Dermis blood vessel endothelial cell (primary cell): ENCODE measurements at places on chromosomes 16 and 17. TPM values are rescaled to one million over a fixed set of nuclear protein-coding genes. Genes with fewer than 3 reads are reported as not detected.

- DNase-seq, result peak; percentile 96
Measured at GRCh38 chr17:51121620-51122472, 1.2 kb upstream of the SPAG9 start.

Gene PPP1R1B
- not detected in 2 replicates for total RNA-seq

DNA sequence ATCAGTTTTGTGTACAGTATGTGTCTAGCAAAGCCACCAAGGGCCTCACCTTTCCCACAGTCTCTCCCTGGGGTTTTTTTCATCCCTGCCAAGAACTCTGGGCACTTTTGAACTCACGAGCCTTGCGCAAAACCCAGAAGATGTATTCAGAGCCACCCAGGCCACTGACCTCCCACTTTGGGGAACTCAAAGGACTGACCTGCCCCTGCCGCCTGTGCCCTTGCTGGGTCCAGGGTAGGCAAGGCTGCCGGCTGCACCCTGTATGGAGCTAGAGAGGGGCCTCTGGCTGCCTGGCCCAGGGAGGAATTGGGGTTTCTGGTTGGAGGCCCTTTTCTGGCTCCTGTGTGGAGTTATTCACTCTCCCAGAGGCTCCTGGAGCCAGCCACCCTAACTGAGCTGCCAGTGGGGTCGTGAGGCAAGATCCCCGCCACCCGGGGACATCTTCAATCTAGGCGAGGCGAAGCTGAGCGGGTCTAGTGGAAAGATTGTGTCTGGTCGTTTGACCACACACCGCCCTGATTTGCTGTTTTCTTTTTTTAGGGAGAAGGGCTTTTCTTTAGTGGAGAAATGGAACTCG, 1.9 kb downstream of the CDK5R1 start:
- no peak for DNase-seq

- peak; percentile 84 for DNase-seq
Measured at GRCh38 chr17:3983606-3984484, 19.6 kb upstream of the ATP2A3 start.

DNA sequence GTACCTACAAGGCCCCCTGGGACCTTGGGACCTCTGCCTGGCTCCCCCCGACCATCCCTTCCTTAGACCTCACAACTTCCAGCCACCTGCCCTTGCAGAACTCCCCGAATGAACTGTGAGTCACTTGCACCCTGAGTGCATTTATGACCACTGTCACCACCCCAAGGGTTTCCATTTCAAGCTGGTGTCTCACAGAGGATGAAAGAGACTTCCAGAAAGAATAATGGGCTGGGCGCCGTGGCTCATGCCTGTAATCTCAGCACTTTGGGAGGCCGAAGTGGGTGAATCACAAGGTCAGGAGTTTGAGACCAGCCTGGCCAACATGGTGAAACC, 124.5 kb upstream of the CIBAR2 start:
- no peak for DNase-seq

DNA sequence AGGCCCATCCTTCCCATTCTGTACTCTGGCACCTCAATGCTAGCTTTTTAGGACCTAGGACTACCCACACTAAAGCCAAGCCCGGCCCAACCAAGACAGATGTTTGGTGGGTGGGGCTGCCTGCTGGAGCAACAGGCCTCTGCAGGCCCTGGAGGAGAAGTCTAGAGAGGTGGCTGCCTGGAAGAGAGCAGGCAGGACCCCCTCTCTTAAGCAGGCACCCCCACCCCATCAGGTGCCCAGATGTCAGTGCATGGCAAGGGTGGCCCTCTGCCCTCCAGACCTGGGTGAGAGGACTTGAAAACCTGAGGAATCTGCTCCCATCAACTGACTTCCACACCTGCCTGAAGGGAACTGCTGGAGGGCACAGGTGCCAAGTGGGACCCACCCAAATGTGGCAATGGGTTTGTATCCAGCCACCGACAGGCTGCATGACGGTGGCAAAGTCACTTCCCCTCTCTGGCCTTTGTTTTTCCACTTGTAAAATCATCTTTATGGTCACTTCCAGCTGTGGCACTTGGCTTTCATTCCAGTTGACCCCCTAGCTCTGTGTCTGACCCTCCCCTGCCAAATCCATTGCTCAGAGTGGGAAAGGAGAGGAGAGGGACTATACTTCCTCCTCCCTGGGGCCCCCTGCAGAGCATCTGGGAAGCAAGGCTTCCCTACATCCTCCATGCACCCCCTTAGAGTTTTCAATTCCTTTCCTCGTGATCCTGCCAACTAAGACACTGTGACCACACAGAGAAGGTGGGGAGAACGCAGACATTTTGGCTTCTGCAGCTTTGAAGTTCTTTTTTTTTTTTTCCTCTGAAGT, 1.7 kb upstream of the STAT5A start:
- no peak for DNase-seq

Gene SPECC1
- total RNA-seq, result 1.7 and 3.1 TPM in 2 replicates

DNA sequence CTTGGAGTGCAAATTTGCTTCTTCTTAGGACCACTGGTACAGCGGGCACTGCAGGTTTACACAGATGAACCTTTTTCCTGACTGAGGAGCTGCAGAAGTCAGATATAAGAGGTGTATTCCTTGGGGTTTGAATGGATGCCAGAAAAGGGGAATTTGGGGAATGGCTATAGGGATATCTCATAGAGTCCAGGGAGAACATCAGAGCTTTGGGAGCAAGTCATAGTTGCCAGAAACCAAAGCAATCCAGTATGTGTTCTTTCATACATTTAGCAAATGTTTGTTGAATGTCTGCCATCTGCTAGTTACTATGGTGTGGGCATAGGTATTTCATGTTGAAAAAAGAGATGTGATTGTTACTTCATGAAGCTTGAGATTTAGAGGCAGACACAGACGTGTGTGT, 46.8 kb downstream of the MAP2K4 start:
- no peak for DNase-seq

GRCh38 chr16:13529193-13529982, 390.6 kb upstream of the ERCC4 start:
- no peak for DNase-seq

GRCh38 chr17:57125406-57125805, 40.4 kb downstream of the AKAP1 start:
- DNase-seq, result no peak

Gene PRSS36
- total RNA-seq, result 0.51 TPM in 1 of 2 replicates, not detected in the other

DNA sequence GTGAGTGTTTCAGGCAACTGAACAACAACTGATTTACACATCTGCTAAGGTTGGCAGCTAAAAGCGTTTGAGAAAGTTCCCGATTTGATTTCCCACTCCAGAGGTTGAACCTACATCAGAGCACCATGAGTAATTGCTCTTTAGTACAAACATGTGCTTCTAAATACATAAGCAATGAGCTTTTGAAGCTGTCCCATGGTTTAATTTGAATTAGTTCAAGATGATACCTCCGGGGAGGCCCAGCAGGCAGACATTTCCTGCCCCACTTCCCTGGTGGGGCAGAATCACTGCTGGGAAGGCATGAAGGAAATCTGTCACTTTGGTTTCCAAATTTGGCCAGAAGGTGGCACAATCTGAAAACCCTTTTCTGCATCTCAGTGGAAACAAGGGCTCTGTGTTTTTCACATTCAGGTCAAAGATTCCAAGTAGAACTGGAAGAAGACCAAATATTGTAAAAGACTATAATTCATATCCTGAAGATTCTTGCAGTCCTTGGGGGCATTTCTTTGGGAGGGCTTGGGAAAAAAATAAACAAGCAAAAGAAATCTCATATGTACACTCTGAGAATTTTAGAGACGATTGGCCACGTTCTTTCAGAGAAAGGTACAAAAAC, 176.2 kb upstream of the FAM20A start:
- peak; percentile 88 for DNase-seq

DNA sequence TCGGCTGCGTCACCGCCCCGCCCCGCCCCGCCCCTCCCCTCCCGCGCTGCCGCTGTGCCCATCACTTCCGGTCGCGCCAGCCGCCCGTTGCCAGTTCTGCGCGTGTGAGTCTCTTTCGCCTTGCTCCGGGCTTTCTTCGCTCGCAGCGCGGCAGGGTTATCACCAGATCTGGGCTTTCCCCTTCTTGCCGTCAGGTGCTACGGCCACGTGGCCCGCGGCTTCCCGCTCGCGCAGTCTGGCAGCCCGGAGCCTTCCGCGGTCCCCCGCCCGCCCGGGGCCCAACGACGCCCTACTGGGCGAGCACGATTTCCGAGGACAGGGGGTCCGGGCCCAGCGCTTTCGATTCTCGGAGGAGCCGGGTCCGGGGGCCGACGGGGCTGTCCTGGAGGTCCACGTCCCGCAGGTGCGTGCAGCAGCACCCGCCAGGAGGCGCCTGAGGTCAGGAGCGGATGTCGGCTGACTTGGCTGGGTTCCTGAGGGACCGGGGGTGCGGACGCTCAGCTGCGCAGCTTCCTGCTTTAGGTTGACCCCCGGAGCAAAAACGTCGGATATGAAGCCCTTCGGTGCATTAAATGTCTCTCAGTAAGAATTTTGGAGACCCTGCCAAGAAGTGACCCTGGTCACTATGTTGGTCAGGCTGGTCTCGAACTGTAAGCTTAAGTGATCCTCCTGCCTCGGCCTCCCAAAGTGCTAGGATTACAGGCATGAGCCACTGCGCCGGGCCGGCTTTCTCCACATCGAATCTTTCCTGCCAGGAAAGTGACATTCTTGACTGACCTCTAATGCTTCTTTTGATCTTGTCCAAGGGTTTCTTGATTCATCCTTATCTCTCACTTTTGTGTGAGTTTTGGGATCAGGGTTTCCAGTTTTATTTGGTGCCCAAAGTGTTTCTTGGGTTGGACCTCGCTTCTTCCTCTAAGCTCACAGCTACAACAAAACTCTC, at the start of gene METTL23:
Gene METTL23, plus strand, starts transcription at position 64 of the 943 bp plus-strand sequence. CDS start 2,872 bp downstream, outside the sequence.
- DNase-seq, result peak; percentile 89

DNA sequence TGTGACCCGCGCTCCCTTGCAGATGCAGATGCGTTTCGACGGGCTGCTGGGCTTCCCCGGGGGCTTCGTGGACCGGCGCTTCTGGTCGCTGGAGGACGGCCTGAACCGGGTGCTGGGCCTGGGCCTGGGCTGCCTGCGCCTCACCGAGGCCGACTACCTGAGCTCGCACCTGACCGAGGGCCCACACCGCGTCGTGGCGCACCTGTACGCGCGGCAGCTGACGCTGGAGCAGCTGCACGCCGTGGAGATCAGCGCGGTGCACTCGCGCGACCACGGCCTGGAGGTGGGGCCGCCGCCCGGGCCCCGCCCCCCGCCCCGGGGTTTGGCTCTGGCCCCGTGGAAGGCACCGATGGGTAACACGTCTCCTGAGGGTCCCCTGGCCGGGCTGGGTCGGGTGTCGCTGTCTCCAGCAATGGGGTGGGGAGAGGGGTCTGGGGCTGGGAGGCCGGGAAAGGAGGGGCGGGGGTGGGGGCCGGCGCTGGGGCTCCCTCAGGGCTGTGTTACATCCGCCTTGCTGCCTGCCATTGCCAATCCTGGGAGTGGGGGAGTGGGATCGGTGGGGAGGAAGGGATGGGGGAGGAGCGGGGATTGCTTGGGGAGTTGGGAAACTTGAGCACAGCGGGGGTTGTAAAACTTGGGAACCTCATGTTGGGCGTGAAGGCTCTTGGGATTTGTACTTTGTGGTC, 737 bp downstream of the NUDT16L1 start:
- peak; percentile 31 for DNase-seq

GRCh38 chr16:2734844-2735515, 15.0 kb upstream of the PRSS27 start:
- no peak for DNase-seq
